NCI-H345 (cell line): ENCODE measurements at places on chromosomes 5 and 9.

- DNase-seq = no peak
Observed at GRCh38 chr9:14021871-14022525, 291.9 kb downstream of the NFIB start.

GRCh38 chr5:64509828-64510227 lies 4.0 kb downstream of the RGS7BP start:
- no peak for DNase-seq

DNA sequence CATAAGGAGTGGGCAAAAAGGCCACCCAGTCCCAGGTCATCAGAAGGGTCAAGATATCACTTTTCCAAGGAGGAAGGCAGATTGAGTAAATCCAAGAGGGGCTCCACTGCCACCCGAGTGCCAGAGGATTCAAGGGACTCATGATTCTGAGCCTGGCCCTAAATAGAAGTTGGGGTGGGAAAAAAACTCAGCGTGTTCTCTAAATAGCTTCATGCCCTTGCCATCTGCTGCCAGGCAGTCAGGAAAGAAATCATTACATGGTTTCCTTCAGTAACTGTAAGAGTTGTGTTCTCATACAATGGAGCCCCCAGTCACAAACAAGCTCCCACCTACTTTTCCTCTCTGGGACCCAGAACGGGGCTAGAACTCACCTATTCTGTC lies 37.2 kb downstream of the SAR1B start:
- DNase-seq = no peak

GRCh38 chr9:111154081-111154562 lies 115.9 kb upstream of the LPAR1 start:
- no peak for DNase-seq

- DNase-seq = no peak
Observed at GRCh38 chr9:69190863-69191181, 16.7 kb downstream of the TJP2 start.

- no peak for DNase-seq
Observed at GRCh38 chr9:105132606-105133005, 111.8 kb upstream of the SLC44A1 start.

- no peak for DNase-seq
Observed at GRCh38 chr5:96963267-96963666, 27.4 kb downstream of the LNPEP start.

DNA sequence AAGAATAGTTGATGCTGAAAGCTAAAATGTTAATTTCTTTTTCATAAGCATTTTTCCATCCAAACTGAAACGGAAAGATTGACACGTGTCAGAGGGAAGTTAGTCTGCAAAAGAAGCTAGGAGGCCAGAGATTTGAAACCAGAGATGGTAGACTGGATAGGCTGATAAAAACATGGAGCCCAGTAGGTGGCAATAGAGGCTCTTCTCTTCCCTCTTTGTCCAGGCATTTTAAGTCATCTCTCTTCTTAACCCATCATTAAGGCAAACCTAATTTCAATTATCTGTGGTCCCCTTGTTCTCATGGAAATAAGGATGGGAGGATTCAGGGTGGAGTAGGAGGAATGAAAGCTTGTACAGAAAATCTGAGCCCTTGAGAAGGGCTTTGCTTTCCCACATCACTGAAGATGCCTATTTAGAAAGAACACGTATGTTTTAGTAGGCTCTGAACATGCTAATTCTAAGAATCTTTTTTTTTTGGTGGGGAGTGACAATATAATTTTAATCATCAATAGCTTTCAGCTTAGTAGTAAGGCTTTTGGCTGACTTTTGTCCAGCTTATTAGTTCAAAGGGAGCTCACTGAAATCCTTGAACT lies 66.6 kb downstream of the ZNF474 start:
- peak; percentile 52 for DNase-seq

DNA sequence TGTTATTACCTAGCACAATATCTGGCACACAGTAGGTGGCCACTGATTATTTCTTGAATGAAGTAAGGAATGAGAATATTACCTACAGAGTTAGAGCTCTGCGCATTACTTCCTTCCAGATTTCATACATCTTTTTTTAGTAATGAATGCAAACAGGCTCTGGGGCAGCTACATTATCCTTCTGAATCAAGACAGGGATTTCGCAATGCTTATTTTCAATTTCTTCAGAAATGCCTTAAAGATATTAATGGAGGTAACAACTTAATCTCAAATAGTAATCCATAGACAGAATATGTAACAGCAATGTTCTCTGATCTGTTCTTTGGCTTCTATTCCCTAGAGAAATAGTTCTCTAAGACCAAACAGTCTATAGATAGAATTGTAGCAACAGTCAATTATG lies 32.6 kb downstream of the CDKN2A start:
- DNase-seq = no peak

DNA sequence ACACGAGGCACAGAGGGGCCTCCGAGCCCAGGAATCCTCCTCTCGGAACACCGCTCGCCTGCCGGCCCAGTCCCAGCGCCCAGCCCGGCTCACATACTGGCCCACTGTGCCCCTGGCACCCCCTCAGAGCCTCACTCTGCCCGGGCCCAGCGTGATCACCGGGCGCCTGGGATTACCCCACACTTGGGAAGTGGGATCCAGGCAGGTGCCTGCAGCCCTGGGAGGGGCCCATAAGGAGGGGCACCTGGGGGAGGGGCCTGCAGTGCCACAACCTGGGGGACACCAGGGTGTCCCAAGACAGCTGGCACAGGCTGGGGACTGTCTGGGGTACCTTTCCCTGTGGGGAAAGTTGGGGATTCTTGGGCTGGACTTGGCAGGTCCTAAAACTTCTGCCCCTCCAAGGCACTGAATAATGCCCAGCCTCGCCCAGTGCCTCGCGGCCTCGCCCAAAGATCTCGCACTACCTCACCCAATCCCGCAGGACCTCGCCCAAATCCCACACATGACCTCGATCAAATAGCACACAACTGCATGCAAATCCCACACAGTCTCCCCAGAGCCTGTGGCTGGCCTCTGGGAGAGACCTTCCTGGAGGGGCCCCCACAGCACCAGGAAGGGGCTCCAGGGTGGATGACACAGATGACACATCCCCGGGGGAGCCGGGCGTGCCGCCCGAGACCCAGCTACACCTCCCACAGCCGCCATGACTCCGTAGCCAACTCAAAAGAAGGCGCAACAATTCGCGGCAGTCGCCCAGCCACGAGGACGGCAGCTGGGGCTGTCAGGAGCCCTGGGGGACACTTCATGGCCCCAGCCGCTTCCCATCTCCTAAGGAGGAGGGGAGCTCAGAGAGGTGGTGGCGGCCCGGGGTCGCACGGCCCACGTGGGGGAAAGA lies 13.7 kb downstream of the NOTCH1 start:
- no peak for DNase-seq

DNA sequence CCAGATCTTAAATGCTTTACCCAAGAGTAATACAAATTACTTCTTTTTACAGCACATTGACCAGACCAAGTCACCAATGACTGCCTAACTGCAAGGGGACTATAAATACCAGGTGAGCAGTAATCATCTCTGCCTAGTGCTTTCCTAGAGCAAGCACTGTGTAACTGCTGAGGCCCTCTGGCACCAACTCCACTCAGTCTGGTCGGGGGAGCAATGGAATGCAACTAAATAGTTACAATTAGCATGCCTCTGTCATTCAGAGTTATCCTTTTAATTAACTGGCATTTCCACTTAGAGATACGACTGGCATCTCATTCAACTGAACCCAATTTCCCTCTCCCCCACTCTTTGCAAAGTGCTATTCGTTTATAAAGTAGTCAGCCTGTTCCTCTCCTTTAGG lies 1309.1 kb upstream of the DMAC1 start:
- DNase-seq = no peak

DNA sequence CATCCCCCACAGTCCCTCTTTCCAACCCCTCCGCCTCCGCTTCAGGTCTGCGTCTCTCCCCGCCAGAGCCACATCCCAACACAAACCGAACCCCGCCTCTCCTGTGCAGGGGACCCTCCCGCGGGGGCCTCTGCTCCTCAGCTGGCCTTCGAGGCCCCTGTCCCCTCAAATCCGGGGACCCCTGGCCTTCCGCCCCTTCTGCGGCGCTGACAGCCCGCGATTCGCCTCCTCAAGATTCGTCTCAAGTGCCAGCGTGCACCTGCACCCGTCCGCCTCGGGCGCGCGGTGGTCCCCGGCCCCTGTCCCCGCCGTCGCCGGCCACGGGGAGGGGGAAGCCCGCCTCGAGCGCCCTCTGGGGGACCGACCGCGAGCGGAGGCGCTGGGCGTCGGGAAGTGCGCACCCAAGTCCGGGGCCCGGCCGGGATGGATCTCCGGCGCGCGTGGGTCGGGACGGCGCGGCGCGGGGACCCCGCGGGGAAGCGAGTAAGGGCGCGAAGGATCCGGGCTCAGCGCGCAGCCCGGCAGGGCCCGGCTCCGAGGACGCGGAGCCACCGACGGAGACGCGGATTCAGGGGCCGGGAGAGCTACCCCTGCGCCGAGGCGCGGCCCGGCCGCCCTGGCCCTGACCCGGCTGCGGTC lies 623 bp downstream of the FLT4 start:
- DNase-seq = peak; percentile 17

GRCh38 chr9:134135343-134136117 lies at the start of gene WDR5:
Gene WDR5 (plus strand): TSS chr9:134136082. CDS start chr9:134139878, 3,796 bp downstream.
- DNase-seq = peak; percentile 91

- no peak for DNase-seq
Observed at GRCh38 chr9:135833864-135834263, 73.5 kb downstream of the CAMSAP1 start.

DNA sequence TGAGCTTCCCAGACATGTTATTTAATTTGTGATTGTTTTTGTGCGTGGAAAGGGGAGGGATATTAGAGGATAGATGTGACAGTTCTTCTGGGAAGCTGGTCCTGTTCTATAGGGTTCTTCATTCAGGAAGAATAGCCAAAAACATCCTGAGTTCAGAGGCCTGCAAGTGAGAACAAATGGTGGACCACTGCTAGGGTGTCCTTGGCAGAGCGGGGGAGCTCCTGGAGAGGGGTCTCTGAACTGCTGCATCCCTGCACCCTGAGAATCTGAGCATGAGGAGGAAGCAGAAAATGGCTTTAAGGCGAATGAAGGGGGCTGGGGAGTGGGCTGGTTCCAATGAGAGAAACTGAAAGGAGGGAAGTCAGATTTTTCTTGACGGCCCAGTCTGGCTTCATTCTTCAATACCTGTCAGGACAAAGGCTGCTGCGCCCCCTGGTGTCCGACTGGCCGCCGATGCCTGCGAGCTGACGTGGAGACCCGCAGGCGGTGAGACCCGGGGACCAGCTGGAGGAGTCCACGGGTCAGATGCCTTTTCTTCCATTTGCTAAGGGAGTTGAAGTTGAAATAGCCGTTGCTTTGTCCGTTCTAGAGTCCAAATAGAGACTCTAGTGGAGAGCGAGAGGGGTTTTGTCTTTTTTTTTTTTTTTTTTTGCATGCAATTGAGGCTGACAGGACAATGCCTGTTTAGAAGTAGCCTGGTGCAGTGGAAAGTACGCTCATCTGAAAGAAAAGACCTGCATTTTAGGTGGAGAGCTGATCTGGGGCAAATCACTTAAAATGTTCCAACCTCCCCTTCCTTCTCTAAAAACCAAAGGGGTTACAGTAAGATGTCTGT lies 39.5 kb upstream of the NFIB start:
- DNase-seq = peak; percentile 89

DNA sequence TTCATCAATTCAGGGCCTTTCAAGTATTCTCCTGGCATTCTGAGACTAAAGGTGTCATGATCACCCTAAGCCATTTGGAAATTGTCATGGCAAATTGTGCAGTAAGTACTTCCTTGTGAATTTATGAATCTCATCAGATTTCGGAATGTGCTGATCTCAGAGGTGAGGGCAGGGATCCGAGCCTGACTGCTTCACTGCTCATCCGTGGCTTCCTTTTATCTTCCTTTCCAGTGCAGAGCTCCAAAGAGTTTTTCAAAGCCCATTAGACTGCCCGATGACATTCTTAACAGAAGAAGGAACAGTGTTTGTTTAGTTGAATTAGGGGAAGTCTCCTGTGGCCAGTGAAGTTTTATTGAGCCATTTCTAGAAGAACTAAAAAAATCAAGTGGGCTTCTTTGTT lies 182.8 kb upstream of the GDNF start:
- no peak for DNase-seq

DNA sequence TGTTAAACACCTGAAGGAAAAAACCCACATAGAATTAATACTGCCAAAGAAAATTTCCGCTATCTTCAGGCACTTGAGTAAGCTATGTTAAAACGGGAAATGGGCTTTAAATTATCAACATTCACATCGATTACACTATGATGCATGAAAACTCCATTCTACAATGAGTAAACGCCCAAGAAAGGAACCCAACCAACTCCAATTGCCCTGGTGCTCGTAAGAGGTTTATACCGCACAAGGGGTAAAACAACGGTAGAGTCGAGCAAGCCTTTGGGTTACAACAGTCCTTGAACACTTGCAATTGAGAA lies 1.0 kb downstream of the AGTPBP1 start:
- no peak for DNase-seq

DNA sequence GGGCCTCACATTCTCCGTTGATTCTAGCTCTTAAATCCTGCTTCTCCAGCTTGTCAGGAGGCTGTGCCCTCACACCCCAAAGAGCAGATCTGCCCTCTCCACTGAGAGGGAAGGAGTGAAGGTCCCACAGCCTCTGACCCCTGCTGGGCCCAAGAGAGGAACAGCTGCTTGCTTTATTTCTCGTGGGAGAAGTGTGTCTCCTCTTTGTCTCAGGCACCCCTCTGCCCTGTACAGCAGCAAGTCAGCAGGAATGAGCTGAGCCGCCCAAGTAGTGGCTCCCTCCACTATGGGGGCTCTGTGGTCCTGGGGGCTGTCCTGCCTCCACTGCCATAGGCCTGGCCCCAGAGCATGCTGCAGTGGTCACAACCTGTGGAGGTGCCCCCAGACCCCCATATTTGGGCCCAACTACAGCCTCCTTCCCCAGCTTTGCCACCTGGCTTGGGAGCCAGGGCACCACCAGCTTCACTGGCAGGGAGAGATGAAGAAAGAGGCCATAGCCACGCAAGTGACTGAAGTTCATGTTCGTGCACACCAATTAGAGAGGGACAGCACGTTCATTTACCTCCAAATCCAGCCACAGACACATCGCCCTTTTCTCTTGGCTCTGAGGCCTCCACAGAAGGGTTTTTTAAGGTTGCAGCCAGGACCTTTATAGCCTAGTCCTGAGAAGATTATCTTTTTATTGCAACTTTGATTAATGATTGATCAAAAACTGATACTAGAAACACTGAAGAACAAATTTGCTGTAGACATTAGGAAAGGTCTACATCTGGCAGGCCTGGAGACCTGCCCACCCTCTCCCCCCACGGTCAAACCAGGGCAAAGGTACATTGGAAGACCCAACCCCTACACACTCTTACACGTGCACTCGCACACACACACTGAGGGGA lies 27.5 kb downstream of the IRF1 start:
- DNase-seq = no peak

- DNase-seq = no peak
Observed at GRCh38 chr5:14249258-14250082, 106.3 kb downstream of the TRIO start.

GRCh38 chr5:96144289-96144688 lies 182.6 kb upstream of the ELL2 start:
- no peak for DNase-seq

GRCh38 chr5:607541-608428 lies 4.4 kb upstream of the CEP72 start:
- DNase-seq = no peak

DNA sequence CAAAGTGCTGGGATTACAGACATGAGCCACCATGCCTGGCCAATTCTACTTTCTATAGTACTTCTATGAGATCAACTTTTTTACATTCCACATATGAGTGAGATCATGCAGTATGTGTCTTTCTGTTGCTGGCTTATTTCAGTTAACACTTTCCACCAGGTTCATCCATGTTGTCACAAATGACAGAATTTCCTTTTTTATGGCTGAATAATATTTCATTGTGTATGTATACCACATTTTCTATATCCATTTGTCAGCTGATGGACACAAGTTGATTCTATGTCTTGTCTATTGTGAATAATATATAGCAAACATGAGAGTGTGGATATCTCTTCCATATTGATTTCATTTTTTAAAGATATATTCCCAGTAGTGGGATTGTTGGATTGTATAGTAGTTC lies 17.2 kb downstream of the NLN start:
- no peak for DNase-seq
